Aorta (tissue), 5 donors: ENCODE measurements at places on chromosomes 3 and 15. TPM values are rescaled to one million over a fixed set of nuclear protein-coding genes. Genes with fewer than 3 reads are reported as not detected.

DNA sequence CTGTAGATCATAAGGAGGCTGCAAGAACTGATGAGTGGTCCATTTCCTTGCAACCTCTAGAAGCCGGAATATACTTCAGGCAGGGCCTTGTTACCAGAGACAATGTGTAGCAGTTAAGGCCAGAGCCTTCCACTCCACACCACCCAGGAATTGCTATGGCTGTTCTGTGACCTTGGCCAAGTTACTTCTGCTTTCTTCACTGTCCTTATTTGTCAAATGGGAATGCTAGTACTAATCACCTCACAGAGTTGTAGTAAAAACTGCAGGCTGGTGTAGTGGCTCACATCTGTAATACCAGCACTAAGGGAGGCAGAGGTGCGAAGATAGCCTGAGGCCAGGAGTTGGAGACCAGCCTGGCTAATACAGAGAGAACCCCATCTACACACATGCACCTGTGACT lies 28.7 kb upstream of the RPN1 start:
- H3K27me3 ChIP-seq = no peaks in the 10 kb centered on the region
- no peak overlapping the region for H3K4me3 ChIP-seq
- DNase-seq = no peak
- no peaks in the 10 kb centered on the region for H3K36me3 ChIP-seq

GRCh38 chr3:156978481-156978961 lies 152.4 kb downstream of the LEKR1 start:
- H3K27ac ChIP-seq = no peak overlapping the region
- H3K36me3 ChIP-seq = no peaks in the 10 kb centered on the region
- H3K4me3 ChIP-seq = no peak overlapping the region

DNA sequence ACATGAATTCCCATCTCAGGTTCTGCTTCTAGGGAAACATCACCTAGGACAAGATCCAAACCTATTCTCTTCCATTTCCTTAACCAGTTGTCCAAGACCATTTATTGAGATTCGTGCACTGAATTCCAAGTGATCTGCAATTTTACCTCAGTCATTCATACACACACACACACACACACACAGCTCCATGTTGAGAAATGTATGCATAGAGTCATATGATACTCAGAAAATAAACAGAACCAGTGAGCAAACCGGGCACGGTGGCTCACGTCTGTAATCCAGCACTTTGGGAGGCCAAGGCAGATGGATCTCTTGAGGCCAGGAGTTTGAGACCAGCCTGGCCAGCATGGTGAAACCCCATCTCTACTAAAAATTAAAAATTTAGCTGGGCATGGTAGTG lies 6.1 kb upstream of the KPNA1 start:
- no peak overlapping the region for H3K4me3 ChIP-seq
- DNase-seq = no peak
- H3K4me1 ChIP-seq = no peaks in the 10 kb centered on the region
- H3K27me3 ChIP-seq = no peaks in the 10 kb centered on the region
- no peak overlapping the region for H3K27ac ChIP-seq

GRCh38 chr3:36784138-36784635 lies 19.8 kb upstream of the DCLK3 start:
- H3K36me3 ChIP-seq = no peaks in the 10 kb centered on the region
- peaks cover 1% of the 10 kb centered on the region for H3K27me3 ChIP-seq
- no peak overlapping the region for H3K4me3 ChIP-seq
- H3K4me1 ChIP-seq = no peaks in the 10 kb centered on the region

DNA sequence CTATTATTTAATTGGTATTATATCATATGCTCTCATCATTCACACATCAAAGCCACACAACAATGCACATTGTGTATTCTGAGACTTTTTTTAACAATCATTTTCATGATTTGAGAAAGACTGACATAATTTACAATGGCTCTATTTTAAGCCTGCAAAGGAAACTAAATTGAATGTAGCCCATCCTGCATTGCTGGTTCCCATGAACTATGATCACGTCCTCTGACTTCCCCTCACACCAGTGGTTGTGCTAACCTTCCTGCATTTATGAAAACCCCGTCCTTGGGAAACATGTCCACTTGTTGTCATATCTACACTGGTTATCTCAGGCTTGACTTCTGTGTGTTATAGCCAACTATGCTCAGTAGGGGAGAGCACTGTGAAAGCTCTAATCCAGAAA lies 546.2 kb downstream of the MECOM start:
- peaks cover 3% of the 10 kb centered on the region for H3K36me3 ChIP-seq
- peaks cover 2% of the 10 kb centered on the region for H3K4me1 ChIP-seq
- H3K27me3 ChIP-seq = no peaks in the 10 kb centered on the region
- H3K27ac ChIP-seq = no peak overlapping the region
- no peak for DNase-seq
- no peak overlapping the region for H3K4me3 ChIP-seq

GRCh38 chr3:105345156-105345555 lies 21.6 kb upstream of the ALCAM start:
- DNase-seq = no peak
- no peak overlapping the region for H3K4me3 ChIP-seq

- H3K36me3 ChIP-seq = no peaks in the 10 kb centered on the region
- no peaks in the 10 kb centered on the region for H3K27me3 ChIP-seq
- no peaks in the 10 kb centered on the region for H3K4me1 ChIP-seq
- no peak overlapping the region for H3K4me3 ChIP-seq
- DNase-seq = no peak
Measured at GRCh38 chr15:68032672-68033071, 21.4 kb upstream of the PIAS1 start.

- H3K27me3 ChIP-seq = no peaks in the 10 kb centered on the region
- H3K4me1 ChIP-seq = no peaks in the 10 kb centered on the region
- peak overlapping the region; percentile 27 for H3K27ac ChIP-seq
- H3K4me3 ChIP-seq = no peak overlapping the region
- DNase-seq = no peak
Measured at GRCh38 chr3:177356113-177356512, 158.8 kb upstream of the TBL1XR1 start.

DNA sequence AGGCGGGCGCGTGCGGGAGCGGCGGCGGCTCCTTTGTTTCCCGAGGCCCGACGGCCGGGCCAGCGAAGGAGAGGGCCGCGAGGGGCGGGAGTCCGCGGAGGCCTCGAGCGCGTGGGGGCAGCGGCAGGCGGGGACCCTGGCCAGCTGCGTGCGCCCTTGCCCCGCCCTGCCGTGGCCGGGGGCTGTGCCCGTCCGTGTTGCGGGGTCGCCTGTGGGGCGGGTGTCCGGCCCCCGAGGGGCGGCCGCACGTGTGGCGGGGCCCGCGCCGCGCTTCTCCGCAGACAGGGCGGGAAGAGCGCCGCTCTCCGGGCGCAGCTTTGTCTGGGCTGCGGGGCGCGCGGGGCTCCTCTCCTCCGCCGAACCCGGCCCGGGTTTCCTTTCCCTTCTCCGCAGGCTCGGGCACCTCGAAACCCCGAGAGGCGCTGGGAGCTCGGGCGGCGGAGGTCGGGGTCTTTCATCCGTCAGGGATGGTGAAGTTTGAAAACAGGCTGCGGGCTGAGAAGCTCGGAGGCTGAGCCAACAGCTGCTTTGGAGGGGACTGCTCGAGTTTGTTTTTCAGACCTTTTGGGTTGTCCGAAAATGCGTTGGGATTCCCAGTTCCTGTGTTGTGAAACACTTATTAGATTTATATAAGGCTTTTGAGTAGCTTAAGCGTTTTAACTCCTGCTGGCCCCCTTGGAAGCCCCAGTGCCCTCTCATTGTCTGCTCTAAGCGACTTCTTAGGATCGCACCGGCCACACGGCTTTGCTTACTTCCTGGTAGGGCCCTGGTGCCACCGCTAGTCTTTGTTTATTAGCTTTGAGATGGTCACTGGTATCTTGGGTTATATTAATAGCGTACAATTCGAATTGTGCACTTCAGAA lies 817 bp downstream of the USP3 start:
- peak; percentile 76 for DNase-seq
- no peaks in the 10 kb centered on the region for H3K27me3 ChIP-seq
- peak overlapping the region; percentile 89 for H3K4me3 ChIP-seq
- H3K27ac ChIP-seq = peak overlapping the region; percentile 25

GRCh38 chr3:20645340-20645739 lies 459.3 kb upstream of the SGO1 start:
- H3K36me3 ChIP-seq = no peaks in the 10 kb centered on the region
- no peak overlapping the region for H3K4me3 ChIP-seq
- H3K27ac ChIP-seq = no peak overlapping the region
- no peaks in the 10 kb centered on the region for H3K27me3 ChIP-seq

GRCh38 chr15:51833772-51834171 lies 4.3 kb downstream of the TMOD3 start:
- H3K4me1 ChIP-seq = peaks cover 2% of the 10 kb centered on the region
- H3K4me3 ChIP-seq = no peak overlapping the region
- DNase-seq = no peak
- no peaks in the 10 kb centered on the region for H3K36me3 ChIP-seq
- no peak overlapping the region for H3K27ac ChIP-seq

GRCh38 chr3:172323894-172324610 lies 124.2 kb downstream of the GHSR start:
- no peaks in the 10 kb centered on the region for H3K36me3 ChIP-seq
- peak; percentile 50 for DNase-seq
- peak overlapping the region; percentile 49 for H3K27ac ChIP-seq
- H3K4me1 ChIP-seq = peaks cover 9% of the 10 kb centered on the region
- no peak overlapping the region for H3K4me3 ChIP-seq

DNA sequence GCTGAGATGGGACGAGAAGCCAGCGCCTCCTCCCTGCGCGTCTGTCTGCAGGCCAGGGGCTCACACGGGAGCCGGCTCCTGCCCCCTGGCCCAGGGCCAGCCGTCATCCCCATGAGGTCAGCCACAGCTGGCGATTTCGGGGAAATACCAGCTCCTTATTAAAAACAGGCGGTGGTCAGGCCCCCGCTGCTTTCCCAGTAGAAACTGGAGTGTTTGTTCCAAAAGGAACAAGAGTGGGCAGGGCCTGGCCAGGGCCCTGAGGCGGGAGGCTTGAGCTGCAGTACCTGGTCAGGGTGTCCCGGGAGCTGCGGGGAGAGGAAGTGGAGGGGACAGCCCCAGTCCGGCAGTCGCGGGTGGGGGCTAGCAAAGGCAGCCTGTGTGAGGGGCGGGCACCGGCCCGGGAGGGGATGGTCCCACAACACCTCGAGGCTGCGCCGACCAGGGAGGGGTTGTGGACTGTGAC lies 17.8 kb downstream of the MYL3 start:
- H3K36me3 ChIP-seq = no peaks in the 10 kb centered on the region
- H3K4me3 ChIP-seq = peak overlapping the region; percentile 49
- no peaks in the 10 kb centered on the region for H3K4me1 ChIP-seq
- no peak overlapping the region for H3K27ac ChIP-seq
- H3K27me3 ChIP-seq = no peaks in the 10 kb centered on the region
- peak; percentile 90 for DNase-seq

GRCh38 chr15:51536965-51537574 lies 85.5 kb downstream of the DMXL2 start:
- H3K4me1 ChIP-seq = no peaks in the 10 kb centered on the region
- H3K27ac ChIP-seq = no peak overlapping the region
- H3K27me3 ChIP-seq = no peaks in the 10 kb centered on the region
- no peaks in the 10 kb centered on the region for H3K36me3 ChIP-seq
- H3K4me3 ChIP-seq = no peak overlapping the region

GRCh38 chr3:187922704-187923416 lies 177.6 kb upstream of the BCL6 start:
- no peak overlapping the region for H3K4me3 ChIP-seq
- H3K27me3 ChIP-seq = no peaks in the 10 kb centered on the region
- H3K4me1 ChIP-seq = no peaks in the 10 kb centered on the region
- H3K27ac ChIP-seq = no peak overlapping the region
- no peak for DNase-seq
- no peaks in the 10 kb centered on the region for H3K36me3 ChIP-seq

- H3K36me3 ChIP-seq = no peaks in the 10 kb centered on the region
- H3K4me3 ChIP-seq = no peak overlapping the region
- DNase-seq = no peak
Measured at GRCh38 chr15:89490081-89490813, 6.1 kb downstream of the RHCG start.

DNA sequence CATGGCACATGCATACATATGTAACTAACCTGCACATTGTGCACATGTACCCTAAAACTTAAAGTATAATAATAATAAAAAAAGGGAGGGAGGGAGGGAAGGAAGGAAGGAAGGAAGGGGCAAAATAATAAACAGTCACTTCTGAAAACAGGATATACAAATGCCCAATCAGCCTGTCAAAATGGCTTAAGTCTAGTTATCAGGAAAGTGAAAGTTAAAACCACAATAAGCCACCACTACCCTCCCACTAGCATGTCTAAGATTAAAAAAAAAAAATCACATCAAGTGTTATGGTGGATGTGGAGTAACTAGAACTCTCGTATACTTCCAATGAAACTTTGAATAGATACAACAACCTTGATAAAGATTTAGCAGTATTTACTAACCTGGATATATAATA lies 145.6 kb upstream of the GMNC start:
- H3K27ac ChIP-seq = no peak overlapping the region
- no peak overlapping the region for H3K4me3 ChIP-seq
- H3K4me1 ChIP-seq = no peaks in the 10 kb centered on the region
- DNase-seq = no peak
- no peaks in the 10 kb centered on the region for H3K27me3 ChIP-seq

The DUOXA2 gene
- total RNA-seq = not detected

The GOLGA6D gene
- total RNA-seq = not detected

The FRMD5 gene
- total RNA-seq = 0.78 TPM

The ROPN1 gene
- total RNA-seq = not detected

The PCOLCE2 gene
- 106 TPM for total RNA-seq

The ERC2 gene
- total RNA-seq = 0.27 TPM

The LRIG1 gene
- total RNA-seq = 75.7 TPM
